ENCODE measurements at places on chromosomes 1 and 21.

DNA sequence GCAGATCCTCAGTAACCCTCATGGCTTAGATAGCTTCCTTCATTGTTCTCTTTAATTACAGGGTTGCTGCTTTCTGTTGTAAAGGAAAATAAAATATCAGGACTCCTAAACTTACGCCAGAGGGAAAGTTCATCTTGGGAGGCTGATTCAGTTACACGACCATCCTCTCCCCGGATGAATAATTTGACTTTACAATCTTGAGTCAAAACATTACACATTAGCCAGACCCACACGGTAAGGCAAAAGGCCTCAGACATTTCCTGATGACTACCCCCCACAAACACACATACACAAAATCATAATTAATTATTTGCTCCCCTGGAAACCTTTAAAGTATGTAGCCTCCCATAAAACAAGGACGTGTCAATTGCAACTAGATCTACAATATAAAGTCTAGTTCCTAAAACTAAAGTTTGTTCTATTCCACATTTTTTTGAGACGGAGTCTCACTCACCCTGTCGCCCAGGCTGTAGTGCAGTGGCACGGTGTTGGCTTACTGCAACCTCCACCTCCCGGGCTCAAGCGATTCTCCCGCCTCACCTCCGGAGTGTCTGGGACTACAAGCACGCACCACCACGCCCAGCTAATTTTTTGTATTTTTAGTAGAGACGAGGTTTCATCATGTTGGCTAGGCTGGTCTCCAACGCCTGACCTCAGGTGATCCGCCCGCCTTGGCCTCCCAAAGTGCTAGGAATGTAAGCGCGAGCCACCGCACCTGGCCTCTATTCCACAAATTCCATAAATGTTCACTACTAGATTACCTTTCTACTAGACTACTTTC, 830 bp upstream of the PRDX1 start:
- no peak for DNase-seq

DNA sequence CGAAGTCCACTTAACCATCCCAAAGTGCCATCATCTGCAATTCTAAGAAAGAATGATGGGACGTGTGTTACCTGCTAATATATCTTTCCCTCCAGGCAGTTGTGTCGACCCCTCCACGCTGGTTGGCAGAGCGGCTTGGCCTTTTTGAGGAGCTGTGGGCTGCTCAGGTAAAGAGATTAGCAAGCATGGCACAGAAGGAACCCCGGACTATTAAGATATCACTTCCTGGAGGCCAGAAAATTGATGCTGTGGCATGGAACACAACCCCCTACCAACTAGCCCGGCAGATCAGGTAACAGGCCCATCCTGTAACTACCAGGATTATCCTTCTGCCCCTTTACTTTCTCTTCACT, 520 bp downstream of the TARS2 start:
- DNase-seq = no peak

- no peak for DNase-seq
These were observed 6.9 kb downstream of the RIPK4 start for GRCh38 chr21:41759926-41760325.

DNA sequence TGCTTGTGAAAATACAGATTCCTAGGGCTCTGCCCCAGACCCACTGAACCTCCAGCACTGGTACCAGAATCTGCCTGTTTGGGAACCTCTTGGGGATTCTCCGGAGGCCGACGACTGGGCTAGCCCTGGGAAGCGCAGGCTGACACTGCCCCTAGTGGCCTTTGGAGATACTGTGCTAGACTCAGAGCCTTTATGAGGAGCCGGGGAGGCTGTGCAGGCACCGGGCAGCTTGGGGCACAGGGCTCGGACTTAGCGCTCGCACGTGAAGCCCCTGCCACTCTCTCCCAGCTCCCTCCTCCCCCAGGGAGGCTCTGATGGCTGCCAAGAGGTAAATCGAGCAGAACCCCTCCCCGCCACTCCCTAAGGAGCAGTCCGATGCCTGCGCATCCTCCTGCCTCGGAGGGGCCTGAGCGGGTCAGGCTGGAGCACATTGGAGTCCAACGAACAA, 144.6 kb upstream of the TNR start:
- DNase-seq = peak; percentile 64

GRCh38 chr1:109838838-109839240, 71.8 kb upstream of the CSF1 start:
- DNase-seq = no peak

- no peak for DNase-seq
These were observed 16.3 kb downstream of the DPYD start for GRCh38 chr1:97904534-97904933.

DNA sequence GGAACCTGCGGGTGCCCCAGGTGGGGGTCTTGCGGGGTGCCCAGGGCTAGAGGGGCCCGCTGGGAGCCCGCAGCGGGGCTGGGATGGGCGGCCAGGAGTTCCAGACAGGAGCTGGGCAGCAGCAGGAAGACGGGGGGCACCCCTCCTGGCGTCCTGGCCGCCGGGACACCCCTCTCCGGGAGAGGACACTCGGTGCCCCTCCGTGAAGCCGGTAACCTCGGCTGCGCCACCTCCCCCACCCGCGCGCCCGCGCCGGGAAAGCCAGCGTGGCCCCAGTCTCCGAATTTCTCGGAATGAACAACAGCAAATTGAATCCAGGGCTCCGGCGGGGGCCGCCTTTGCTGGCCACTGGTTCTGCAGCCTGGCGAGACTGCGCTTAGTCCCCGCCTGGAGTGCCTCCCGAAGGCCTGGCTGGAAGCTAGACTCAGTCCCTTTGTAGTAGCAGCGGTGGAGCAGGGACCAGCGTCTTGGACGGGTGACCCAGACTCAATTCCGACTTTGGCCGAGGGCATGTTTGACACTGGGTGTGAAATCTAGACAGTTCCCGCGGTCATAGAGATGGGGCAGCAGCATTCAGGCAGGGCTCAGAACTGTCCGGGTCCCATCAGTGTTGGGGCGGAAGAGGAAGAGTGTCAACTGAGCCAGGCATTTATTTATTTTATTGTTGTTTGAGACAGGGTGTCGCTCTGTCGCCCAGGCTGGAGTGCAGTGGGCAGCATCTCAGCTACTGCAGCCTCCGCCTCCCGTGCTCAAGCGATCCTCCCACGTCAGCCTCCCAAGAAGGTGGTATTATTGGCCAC, 773 bp downstream of the IFNGR2 start:
- DNase-seq = peak; percentile 84

DNA sequence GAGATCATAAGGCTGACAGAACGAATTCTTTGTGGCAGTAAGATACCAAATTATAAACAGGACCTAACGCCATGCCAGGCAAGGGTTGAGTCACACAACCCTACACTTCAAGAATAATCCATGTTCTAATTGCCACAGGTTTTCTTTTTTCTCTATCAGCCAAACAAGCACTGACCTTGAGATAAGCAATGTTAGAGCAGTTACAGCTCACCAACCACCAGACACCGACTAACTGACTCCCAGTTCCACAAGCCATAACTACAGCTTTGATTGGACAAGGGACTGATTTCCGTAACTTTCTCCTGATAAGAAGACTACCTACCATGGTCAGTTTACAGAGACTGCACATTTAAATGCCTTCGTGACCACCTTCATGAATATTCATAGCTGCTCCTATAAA, 149.6 kb downstream of the PTPRU start:
- DNase-seq = no peak

GRCh38 chr1:203670594-203670993, 44.0 kb downstream of the ATP2B4 start:
- DNase-seq = no peak

DNA sequence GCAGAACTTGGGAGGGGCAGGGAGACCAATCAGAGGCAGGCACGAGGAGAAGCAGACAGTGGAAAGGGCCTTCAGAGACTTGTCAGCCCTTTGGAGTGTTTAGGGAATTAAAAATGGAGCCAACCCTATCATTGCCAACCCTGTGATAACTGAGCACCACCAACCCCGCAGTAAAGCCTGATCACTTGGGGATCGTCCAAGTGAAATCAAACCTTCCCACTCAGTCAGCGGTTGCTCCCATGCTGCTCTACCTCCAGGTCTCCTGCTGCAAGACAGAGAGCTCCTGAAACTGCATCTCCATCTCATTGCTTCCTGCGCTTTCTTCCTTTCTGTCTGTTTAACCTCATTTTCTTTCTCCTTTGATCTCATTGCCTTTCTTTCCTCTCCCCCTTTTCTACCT, 4.8 kb upstream of the ACKR1 start:
- no peak for DNase-seq

DNA sequence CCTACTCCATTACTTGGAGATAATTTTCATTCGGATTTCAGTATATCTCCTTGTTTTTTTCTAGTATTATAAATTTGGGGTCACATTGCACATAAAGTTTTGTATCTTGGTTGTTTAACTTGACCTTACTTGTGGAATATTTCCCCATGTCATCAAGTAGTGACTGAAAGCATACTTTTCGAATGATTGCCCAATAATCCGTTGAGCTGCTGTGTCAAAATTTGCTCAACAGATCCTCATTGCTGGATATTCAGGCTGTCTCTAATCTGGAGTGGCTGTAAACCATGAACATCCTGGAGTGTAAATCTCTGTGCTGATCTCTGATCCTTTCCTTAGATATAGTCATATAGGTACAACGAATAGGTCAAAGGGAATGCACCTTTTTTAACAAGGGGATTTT, 4.9 kb downstream of the NIPAL3 start:
- DNase-seq = no peak

DNA sequence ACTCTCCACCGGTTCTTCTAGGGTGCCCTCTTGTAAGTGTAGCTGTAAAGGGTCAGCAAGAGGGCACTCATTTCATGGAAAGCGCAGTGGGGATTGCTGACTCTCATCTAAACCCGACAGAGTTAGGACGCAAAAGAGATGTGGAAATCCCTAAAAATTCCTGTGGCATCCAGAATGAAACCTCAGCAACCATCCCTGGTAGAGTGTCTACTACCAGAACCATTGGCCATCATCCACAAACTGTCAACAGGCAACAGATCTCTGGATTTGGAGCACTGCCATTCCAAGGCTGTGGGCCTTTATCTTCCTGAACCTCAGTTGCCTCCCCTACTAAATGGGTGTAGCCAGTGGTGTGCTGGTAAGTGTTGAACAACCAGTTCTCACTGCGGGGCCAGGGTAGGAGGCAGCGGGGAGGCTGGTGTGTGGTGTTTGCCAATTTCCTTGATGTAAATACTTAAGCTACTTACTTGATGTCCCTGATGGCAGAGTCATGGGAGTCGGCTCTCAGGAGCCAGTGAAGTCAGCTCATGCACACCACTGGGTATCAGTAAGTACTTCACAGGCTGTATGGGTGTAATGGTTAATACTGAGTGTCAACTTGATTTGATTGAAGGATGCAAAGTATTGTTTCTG, 195.8 kb downstream of the KAZN start:
- DNase-seq = no peak

Data from right kidney (tissue), 9 donors.